ENCODE measurements at places on chromosomes 12 and 14.
A peak's percentile ranks its signal among the peaks of the same experiment; 100 is the strongest.

- DNase-seq = no peak
These were observed 363.6 kb upstream of the SFSWAP start for GRCh38 chr12:131347345-131347714.

- no peak for DNase-seq
These were observed 65.9 kb downstream of the DDX51 start for GRCh38 chr12:132078190-132078589.

GRCh38 chr12:55675666-55676065 lies 32.0 kb downstream of the ITGA7 start:
- DNase-seq = no peak

DNA sequence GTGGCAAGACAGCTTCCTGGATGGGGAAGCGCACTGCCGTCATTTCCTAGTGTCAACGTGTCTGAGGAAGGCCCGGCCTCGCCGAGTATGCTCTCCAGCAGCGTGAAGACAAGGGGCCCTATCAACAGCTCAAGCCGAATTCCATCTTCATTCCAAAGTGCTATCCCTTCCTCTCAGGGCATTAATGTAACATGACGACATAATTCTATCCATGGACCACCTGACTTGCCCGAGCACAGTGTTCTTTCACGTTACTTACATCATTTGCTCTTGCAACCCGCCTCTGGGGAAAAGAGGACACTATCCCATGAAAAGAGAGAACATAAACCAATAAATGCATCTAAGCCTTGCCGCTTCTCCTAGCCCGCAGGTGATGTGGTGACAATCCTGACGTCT lies 22.9 kb downstream of the CCDC92 start:
- DNase-seq = no peak

- DNase-seq = no peak
These were observed 2.1 kb downstream of the CHST11 start for GRCh38 chr12:104458694-104459367.

- DNase-seq = no peak
These were observed 49.5 kb downstream of the SIX1 start for GRCh38 chr14:60599727-60600126.

GRCh38 chr14:32865827-32866376 lies 72.8 kb upstream of the NPAS3 start:
- DNase-seq = no peak

DNA sequence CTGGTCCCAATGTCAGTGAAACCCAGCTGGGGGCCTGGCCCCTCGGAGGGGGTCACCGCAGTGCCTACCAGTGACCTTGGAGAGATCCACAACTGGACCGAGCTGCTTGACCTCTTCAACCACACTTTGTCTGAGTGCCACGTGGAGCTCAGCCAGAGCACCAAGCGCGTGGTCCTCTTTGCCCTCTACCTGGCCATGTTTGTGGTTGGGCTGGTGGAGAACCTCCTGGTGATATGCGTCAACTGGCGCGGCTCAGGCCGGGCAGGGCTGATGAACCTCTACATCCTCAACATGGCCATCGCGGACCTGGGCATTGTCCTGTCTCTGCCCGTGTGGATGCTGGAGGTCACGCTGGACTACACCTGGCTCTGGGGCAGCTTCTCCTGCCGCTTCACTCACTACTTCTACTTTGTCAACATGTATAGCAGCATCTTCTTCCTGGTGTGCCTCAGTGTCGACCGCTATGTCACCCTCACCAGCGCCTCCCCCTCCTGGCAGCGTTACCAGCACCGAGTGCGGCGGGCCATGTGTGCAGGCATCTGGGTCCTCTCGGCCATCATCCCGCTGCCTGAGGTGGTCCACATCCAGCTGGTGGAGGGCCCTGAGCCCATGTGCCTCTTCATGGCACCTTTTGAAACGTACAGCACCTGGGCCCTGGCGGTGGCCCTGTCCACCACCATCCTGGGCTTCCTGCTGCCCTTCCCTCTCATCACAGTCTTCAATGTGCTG lies 11.0 kb downstream of the ZBTB39 start:
- peak; percentile 30 for DNase-seq

- no peak for DNase-seq
These were observed 193.3 kb downstream of the RAD51B start for GRCh38 chr14:68012871-68013270.

- no peak for DNase-seq
These were observed 284.1 kb downstream of the BTG1 start for GRCh38 chr12:91861554-91861953.

GRCh38 chr14:62645649-62646048 lies 399.6 kb downstream of the KCNH5 start:
- DNase-seq = no peak

GRCh38 chr12:77102691-77103090 lies 37.3 kb upstream of the E2F7 start:
- no peak for DNase-seq

DNA sequence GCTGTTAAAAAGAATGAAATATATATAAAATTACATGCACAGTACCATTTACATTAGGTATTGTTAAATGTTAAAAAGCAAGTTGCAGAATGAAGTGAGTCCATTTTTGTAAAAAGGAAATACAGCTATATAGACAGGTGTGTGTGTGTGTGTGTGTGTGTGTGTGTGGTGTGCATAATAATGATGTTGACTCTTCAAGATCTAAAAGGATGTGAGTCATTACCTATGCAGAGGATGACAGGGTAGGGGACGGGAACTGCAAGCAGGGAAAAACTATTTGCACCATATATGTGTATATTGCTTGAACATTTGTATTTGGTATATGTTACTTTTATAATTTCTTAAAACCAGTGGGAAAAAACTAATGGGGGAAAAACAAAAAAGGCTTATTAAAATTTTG lies 3.1 kb downstream of the C14orf39 start:
- no peak for DNase-seq

DNA sequence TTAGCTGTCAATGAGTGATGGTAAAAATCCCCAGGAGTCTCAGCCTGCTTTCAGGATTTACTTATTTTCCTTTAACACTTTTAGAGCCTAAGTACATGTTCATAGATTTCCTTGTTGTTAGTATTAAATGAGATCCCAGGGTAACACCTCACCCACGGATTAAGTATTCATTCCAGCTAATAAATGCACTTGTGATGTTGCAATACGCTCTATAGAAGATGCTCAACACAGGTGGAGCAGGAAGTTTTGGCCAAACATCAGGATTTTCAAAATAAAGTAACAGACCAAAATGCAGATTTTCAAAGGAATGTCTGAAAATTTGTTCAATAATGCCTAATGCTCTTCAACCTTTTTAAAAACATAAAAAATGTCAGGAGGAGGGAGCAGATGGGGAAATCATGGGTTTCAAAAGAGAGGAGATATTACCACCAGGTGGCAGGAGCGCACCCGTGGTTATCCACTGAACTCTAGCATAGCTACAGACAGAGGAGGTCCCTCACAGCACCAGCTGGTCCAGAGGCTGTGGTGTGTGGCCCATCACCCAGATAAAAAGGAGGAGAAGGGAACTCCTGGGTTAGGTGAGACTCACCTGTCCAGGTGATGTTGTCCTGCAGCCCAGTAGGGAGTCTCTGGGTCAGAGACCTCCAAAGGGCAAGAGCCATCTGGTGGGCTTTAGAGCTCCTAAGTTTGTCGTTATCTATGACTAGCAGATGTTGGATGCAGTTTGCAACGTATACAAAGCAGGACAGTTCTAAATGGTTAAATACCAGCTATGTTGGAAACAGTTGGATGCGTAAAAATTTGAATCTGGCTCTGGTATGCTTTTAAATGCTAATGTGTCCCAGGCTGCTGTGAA lies 1158.4 kb upstream of the TMEM132C start:
- DNase-seq = no peak

GRCh38 chr14:51697848-51698247 lies 46.1 kb downstream of the FRMD6 start:
- DNase-seq = no peak

- no peak for DNase-seq
These were observed 182.8 kb downstream of the TSPAN9 start for GRCh38 chr12:3259973-3260372.

DNA sequence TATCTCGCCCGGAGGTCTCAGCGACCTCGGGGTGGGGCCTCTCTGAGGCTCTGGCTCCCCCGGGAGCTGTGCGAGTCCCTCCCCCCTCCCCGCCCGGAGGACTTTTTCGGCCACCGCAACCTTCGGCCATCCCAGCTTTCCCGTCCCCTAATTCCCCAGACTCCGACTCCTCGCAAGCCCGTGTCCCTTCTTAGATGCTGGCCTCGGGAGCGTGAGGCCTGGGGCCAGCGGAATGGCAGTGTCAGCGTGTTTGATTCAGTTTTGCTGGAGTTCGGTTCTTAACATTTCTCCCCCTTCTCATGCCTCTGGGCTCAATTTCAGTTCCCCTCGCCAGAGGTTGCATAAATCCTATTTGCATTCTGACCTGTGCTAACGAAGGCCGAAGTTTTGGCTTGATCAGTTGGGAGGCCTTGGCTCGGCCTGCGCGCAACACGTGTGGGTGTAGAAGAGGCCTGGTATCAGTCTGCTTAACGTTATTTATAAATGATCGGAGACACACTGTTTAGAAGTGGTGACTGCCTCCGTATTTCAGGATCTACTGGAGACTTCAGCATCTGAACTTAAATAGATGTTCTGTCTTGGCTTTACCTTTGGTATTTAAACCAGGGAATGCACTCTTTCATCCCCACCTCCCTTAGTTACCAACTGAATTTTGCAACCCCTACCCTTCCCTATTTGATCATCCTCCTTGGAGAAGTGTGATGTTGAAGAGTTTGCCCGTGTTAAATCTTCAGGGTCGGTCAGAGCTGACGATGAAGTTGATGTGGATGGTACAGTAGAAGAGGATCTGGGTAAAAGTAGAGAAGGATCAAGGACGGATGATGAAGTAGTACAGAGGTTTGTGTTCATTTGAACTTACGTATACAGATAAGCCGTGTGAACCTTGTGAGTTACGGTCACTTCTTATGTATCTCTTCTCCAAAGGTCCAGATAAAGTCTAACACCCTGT lies 851 bp downstream of the HSP90B1 start:
- DNase-seq = no peak

DNA sequence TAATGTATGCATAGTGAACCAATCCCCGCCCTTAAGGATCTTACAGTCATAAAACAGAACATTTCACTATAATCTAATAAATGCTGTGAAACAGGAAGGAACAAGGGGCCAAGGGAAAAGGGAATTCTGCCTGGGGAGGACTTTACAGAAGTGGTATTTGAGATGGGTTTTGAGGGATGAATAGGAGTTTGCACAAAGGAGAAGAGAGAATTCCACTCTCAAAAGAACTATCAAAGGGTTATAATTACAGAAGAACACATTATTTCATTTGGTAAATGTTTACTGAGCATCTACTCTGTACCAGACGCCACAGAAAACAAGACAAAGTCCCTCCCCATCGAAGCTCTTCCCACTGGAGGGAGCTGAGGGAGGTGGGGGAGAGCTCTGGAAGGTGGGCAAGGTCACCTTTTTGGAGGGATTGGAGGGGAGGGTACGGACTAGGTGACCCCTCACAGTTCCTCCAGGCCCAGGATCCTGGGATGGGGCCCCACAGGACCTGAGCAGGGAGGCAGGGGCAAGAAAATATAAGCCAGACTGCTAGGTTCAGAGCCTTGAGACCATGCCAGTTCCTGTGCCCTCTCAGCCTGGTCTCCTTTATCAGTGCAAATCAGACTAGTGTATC lies 24.5 kb downstream of the PHETA1 start:
- DNase-seq = no peak

GRCh38 chr12:26668847-26669246 lies 164.1 kb downstream of the ITPR2 start:
- no peak for DNase-seq

GRCh38 chr12:56321027-56321426 lies 5.2 kb upstream of the CNPY2 start:
- no peak for DNase-seq

DNA sequence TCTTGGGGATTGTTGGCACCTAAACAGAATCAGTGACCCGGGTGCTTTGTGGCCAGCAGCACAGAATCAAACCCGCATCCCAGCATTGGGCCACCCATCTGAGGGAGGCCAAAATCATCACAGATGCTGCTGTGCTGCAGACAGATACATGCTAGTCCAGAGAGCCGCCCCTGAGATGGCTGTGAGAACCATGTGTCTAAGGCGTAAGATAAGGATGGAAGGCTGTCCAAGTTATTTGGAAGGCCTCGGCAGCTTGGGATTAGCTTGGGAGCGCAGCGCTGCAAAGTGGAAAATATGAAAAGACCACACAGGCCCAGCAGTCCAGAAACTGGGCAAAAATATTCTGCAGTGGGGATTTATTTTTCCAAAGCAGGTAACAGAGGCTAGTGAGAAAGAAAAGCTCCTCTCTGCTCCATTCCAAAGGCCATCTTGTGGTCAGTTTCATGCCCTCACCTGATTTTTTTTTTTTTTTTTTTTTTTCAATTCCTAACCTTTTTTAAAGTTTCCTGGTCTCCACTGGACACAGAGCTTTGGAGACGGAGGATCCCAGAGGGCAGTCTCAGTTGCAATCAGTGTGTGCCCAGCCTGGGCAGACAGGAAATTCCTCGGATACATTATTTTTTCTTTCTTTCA lies 178.9 kb upstream of the BCL2L14 start:
- peak; percentile 63 for DNase-seq

GRCh38 chr12:68158432-68158831 lies 1.1 kb downstream of the IFNG start:
- no peak for DNase-seq

DNA sequence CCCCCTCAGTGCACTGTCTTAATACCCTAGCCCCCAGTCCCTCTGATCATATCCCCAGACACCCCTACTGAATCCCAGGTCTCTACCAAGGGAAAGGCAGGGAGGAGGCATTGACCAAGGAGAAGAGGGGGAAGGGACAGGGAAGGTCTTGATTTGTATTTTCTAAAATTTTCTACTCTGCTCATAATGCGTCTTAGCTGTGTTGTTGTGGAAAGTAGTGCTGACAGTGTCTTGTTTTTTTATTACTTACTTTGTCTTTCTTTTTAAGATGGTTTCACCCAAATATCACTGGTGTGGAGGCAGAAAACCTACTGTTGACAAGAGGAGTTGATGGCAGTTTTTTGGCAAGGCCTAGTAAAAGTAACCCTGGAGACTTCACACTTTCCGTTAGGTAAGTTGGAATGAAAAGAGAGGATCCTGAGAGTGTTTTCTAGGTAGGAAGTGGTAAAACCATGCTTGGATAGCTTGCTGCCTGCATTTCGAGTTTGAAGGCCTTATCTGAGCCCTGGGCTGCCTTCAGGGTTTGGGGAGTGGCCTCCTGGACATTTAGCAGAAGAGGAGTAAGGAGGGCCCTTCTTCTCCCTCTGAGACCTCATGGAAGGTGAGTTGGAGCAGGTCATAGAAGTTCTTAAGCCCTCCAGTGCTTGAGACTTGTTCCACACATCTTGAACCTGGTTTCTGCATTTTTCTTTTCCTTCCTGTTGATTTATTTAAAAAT lies 27.4 kb downstream of the PTPN11 start:
- DNase-seq = no peak

GRCh38 chr12:119115296-119115905 lies 63.3 kb upstream of the HSPB8 start:
- DNase-seq = no peak

Data from right atrium auricular region (tissue), 2 donors.